ENCODE measurements at places on chromosomes 3 and 15.

DNA sequence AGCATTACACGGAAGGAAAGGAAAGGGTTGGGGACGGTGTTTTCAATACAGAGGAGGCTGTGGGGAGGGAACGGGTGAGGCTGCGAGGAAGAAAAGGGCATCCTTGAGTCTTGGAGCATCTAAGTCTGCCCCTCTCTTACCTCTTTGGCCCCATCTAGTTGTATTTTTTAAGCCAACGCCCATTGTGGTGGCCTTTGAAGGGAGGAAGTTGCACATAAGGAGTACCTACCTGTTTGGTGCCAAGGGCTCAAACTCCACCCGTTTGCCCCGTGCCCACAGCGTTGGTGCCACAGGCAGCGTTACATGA is 146.1 kb upstream of the UMPS start:
- no peak for DNase-seq

- no peak for DNase-seq
Observed at GRCh38 chr3:22360164-22360563, 609.2 kb upstream of the ZNF385D start.

GRCh38 chr15:77689821-77690220 is 57.1 kb upstream of the LINGO1 start:
- no peak for DNase-seq

DNA sequence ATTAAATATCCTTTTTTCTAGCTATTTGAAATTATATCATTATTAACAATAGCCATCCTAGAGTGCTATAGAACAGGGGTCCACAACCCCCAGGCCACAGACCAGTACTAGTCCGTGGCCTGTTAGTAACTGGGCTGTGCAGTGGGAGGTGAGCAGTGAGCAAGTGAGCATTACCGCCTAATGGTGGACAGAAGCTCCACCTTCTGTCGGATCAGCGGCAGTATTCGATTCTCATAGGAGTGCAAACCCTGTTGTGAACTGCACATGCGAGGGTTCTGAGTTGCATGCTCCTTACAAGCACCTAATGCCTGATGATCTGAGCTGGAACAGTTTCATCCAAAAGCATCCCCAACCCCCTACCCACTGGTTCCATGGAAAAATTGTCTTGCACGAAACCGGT is 11.7 kb downstream of the CLDN16 start:
- DNase-seq: no peak

DNA sequence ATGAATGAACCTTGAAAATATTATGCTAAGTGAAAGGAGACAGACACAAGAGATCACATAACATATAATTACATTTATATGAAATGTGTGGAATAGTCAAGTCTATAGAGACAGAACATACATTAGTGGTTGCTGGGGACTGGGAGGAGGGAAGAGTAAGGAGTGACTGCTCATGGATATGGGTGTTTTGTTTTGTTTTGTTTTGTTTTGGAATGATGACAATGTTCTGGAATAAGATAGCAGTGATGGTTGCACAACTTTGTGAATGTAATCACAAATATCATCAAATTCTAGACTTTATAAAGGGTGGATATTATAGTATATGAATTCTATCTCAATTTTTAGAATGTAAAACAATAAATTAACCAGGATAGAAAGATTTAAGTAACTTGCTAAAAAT is 57.4 kb upstream of the PHLDB2 start:
- no peak for DNase-seq

DNA sequence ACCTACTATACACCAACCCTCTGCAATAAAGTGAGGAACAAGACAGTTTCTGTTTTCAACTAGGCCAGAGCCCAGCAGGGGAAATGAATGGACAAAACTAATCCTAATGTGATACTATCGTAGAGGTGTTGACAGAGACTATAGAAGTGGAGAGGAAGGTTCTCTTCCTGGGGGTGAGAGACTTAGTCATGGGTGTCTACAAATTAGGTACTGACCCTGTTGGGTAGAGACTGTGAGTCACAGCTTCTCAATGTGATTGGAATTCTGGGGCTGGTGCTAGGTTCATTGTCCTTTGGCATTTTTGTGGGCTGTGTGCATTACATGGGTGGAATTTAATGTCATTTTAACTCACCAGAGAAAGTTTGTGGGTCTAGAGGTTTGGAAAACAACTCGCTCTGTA is 79.3 kb downstream of the ADAMTSL3 start:
- no peak for DNase-seq

DNA sequence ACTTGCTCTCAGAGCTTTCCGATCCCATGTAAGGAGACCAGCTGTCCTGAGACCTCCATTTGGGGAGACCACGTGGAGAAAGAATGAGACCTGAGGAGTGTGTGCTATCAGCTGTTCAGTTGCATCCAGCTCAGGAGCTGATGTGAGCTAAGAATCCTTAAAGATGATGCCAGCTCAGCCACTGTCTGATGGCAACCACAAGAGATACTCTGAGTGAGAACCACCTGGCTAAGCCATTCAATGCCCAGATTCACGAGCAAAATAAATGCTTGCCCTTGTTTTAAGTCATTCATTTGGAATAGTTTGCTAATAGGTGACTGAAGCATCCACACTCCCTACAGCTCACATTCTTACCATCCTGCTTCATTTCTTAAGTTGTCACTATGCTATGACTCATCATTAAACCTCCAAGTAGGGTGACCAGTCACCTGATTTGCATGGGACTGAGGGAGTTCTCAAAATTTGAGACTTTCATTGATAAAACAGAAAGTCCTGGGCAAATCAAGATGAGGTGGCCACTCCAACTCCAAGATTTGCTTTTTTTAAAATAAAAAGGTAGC is 56.4 kb downstream of the SPTSSB start:
- DNase-seq: no peak

GRCh38 chr3:38985581-38985980 is 66.2 kb downstream of the SCN11A start:
- no peak for DNase-seq

GRCh38 chr3:100297784-100298183 is 36.8 kb upstream of the NIT2 start:
- DNase-seq: no peak

- DNase-seq: no peak
Observed at GRCh38 chr3:121627622-121628021, 33.1 kb downstream of the HCLS1 start.

DNA sequence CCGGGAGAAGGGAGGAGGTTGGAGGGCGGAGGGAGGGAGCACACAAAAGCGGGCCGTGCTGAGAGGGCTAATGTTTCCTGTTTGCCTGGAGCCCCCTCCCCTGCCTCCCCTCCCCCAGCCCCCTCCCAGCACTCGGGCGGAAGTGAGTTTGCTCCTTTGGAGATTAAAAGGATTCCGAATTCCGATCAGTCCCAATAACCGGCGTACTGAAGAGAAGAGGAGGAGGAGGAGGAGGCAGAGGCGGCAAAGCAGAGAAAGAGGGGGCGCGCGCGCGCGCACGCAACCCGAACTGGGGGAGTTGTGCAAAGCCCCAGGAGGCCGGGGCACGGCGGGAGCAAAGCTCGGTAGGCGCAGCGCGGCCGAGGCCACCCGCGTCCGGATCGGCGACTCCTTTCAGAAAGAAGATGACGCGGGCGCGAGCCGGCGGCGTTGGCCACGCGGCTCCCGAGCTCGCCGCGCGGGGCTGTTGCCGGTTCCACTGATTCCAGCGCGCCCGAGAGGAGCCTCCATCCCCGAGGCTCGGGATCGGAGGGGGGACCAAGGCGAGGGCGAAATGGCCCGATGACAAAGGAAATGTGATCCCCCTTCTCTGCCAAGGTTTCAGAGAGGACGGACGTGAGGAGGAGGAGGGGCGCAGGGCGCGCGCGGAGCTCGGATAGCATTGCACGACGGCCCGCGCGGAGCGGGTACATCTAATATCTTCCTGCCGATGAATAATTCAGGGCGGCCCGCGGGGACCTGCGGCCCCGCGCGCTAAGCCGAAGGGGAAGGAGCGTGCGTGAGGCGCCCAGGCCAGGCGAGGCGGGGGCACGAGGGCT is 1.1 kb upstream of the TRIM71 start:
- no peak for DNase-seq

DNA sequence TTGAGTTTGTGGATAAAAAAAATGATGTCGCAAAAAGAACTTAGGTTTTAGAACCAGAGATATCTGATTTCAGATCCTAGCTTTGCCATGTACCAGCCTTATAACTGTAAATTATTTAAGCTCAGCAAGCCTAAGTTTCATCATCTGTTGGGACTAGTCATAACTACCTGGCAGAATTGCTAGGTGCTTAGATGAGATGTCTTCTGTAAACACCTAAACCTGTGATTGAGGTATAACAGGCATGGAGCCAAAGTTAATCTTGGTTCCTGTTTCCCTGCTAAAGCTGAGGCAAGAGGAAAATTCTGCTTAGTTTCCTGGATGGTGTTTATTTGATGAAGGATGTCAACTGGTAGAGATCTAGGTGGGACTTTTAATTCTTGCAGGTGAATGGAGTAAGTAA is 331.3 kb upstream of the RBMS3 start:
- no peak for DNase-seq

DNA sequence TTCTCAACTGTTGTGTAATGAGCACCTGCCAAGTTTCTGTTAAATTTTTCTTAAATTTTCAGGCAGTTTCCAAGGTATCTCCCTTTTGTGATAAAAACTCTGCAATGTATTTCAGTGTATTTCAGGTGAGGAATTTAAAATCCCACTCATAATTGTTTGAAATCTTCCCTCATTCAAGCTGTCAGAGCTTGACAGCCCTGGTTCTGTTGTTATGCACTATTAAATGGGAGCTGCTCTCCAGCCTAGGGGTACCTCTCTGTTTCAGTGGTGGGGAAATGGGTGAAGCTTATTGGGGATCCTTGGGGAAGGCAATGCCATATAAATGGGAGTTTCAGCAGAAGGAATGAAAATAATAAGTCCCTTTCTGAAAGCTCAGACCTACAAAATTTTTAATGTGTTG is 178.0 kb upstream of the TMCO5A start:
- DNase-seq: no peak

DNA sequence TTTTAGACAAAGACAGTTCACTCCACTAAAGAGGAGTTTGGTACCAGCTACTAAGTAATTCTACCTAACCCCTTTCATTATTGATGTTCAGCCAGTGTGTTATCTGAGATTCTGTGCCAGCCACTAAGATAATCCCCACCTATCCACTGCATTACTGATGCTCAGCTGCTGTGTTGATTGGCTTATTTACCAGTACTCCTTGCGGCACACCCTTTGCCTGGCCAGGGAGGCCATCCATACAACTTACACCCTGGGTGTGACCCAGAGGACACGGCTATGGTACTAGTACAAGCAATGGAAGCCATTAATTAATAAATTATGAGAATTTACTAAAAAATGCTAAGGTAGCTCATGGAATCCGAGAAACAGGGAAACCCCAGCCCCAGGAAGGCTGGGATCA is 290.7 kb upstream of the CTNNB1 start:
- no peak for DNase-seq

- no peak for DNase-seq
Observed at GRCh38 chr3:156725682-156726081, 51.3 kb downstream of the TIPARP start.

- no peak for DNase-seq
Observed at GRCh38 chr15:87711026-87711425, 545.5 kb downstream of the NTRK3 start.

DNA sequence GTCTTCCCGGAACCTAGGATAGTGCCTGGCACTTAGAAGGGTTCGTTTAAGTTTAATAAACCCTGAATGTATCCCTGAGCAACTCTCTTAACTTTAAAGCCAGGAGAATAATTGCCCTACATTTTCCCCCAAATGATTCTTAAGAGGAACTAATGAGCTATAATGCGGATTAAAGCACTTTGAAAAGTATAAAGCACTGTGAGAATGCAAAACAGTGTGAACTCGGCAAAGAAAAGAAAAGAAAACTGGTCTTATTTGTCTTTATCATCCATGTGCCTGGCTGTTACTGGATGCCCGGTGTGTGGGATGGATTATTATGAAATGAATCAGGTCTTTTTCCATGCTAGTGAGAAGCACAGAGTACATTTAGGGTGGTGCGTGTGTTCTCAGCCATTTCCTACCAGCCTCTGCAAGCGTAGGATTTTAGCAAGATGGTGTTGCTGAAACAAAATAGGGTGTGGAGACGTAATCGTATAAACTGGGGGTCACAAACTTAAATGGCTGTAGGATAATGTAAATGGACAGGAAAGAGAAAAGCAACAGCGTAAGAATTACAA is 983 bp downstream of the KBTBD12 start:
- no peak for DNase-seq

GRCh38 chr3:119625451-119626153 is 27.9 kb downstream of the PLA1A start:
- DNase-seq: no peak

GRCh38 chr3:29156086-29156715 is 124.7 kb upstream of the RBMS3 start:
- DNase-seq: no peak

- no peak for DNase-seq
Observed at GRCh38 chr3:136728473-136728872, 23.7 kb downstream of the STAG1 start.

- no peak for DNase-seq
Observed at GRCh38 chr3:149958171-149958796, 12.4 kb downstream of the PFN2 start.

DNA sequence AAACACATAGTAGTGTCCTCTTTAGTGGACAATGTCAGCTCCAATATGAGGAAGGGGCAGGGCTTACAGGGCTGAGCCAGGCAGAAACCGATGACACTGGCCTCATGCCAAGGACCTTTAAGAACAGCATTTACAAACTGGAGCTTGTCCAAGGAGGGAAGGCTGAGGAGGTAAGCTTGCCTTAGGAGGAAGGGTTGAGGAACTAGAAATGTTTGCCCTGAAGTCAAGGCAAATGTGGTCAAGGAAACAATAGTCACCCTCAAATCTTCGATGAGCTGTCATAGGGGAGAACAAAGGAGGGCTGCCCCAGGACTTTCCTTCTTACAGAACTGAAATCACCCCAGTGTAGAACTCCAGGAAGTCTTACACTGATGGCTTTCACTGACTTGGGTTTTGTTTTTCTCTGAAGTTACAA is 136.4 kb downstream of the LIPC start:
- DNase-seq: no peak

DNA sequence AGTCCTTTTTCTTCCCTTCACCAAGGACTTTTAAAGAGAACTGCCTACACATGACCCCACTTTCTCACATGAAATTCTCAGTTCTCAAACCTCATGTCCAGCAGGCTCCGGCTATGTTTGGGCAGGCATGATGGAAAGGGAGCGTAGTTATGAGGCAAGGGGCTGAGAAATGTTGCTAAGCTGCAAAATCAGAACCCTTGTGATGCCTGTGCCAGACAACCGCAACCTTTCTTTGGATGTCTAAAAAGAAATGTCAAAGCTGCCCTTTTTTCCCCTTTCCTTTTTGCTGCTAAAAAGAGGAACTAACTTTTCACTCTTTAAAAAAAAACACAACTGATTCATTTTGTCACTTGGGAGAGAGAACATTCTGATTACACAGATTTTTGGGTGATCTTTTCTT is 19.2 kb downstream of the GNB4 start:
- DNase-seq: no peak

DNA sequence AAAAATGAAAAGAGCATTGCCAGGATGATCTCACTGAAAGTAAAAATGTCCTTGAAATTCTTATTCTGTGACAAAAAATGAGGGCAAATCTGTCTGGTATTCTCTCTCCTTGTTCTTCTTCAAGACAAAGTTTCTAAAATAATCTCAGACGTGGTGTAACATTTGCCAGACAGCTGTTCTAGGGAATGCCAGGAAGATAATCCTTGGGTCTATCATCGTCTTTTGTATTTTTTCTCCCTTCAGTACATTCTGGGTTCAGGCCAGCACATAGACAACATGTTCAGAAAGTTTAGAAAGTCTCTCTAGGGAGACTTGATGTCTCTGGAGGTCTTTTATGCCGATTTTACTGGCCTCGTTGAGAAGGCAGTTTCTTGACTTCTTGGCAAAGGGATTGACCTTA is 121.2 kb upstream of the HES1 start:
- DNase-seq: no peak
